ENCODE measurements at places on chromosomes 3 and 15.

GRCh38 chr15:70766597-70766996, 3.2 kb upstream of the UACA start:
- DNase-seq = no peak

DNA sequence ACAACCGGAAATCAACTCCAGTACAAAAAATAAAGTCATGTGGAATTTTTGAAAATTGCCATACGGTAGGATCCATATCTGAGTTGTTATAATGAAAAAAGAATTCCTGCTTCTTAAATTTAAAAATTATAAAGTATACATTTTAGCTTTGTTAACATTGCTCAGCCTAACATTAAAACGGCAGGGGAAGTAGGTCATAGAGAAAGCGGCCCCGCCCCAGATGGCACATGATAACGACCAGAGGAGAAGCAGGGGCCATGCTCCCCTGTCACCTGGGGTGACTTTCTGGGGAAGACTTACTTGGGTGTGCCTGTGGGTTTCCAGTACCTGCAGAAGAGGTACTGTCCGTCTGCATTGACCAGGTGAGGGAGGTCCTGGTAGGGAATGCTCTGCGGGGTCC, 921 bp downstream of the MGLL start:
- no peak for DNase-seq

DNA sequence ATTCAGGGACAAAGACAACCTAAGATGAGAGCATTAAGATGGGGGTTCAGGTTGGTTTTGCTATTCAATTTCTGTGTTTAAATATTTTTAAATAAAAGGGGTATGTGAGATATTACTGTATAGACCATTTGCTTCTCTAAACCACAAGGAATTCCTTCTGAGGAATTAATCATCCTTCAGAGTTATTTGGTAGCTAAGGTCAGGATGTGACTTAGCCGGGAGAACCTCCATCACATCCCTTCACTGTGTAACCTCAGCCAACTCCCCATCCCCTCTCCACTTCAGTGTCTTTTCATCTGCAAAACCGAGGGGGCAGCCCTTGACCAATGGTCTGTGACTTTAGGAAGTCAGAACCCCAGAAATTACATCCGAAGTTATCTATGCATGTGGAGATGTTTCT, 48.7 kb upstream of the SKOR1 start:
- no peak for DNase-seq

DNA sequence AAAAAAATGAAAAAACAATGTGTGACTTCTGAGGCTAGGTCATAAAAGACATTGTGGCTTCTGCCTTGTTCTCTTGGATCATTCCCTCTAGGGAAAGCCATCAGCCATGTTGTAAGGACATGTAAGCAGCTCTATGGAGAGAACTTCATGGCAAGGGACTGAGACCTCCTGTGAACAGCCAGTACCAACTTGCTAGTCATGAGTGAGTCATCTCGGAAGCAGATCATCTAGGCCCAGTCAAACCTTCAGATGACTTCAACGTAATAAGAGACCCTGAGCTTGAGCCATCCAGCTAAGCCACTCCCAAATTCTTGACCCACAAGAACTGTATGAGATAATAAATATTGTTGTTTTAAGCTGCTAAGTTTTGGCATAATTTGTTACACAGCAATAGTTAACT, 4.9 kb downstream of the MON1A start:
- DNase-seq = peak; percentile 81

DNA sequence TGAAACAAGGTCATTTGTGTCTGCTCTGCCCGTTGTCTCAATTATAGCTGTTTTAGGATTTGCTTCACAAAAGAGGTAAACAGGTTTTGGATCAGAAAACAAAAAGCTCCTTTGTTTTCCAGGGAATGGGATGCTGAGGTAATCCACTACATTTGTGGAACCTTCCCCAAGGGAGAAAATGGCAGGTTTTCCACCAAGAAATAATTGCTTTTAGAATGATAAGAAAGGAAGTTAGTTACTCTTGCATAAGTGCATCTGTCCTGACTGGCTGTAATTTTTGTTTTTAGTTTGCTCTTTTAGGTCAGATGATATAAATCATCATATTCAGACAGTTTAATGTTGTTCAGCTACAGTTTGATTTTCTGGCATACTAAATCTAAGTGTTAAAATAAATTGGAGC, 198.5 kb upstream of the COL8A1 start:
- DNase-seq = no peak

DNA sequence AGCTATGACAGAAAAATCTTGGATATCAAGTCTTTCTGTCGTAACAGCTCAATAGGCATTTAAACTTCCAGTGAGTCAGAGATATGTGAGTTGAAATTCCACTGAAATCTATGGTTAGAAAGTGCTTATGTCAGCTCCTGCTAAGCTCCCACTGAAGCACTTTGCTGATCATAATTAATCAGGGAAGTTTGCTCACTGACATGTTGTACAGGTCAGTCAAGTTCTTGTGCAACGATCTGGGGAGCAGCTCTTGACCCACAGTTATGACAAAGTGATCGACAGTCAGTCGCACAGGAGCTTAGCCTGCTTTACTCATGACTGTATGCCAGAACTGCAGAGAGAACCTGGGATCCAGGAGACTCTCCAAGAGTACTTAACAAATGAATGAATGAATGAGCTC, 453.5 kb downstream of the SOX2 start:
- peak; percentile 19 for DNase-seq

GRCh38 chr15:40274350-40275274, 8.3 kb downstream of the ANKRD63 start:
- peak; percentile 80 for DNase-seq

GRCh38 chr3:30770387-30770786, 124.1 kb downstream of the GADL1 start:
- DNase-seq = peak; percentile 86

- no peak for DNase-seq
These were observed 88.7 kb upstream of the CDAN1 start for GRCh38 chr15:42825599-42825998.

DNA sequence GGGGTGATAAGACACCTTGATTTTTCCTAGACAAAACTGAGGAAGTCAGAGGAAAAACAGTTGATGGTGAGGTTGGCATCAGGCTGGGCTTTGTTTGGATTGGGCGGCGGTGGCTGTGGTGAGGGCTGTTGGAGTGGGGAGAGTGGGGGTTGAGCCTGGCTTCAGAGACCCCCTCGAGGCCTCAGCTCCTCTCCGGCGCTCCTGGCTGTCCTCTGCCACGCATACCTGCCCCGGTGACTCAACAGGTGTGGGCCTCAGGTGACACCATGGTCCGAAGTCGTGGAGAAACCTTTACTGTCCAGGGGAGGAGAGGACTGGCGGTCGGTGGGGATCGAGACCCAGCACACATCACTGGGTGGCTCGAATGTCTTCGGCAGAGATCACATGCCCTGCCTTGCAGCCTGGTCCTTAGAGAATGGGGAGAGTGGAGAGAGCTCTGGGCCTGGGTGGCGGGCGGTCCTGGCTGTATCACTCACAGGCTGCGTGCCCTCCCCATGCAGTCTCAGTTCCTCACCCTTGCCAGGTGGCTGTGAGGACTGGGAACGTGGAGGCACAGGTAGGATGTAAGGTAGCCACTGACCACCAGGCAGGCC, 2.6 kb downstream of the APBA2 start:
- no peak for DNase-seq

GRCh38 chr15:48682942-48683651, 37.6 kb upstream of the FBN1 start:
- peak; percentile 33 for DNase-seq

GRCh38 chr3:45807681-45808540, 11.6 kb upstream of the SLC6A20 start:
- DNase-seq = no peak

GRCh38 chr3:105406268-105406667, 39.6 kb downstream of the ALCAM start:
- no peak for DNase-seq

- DNase-seq = peak; percentile 12
These were observed 88.2 kb downstream of the FAIM start for GRCh38 chr3:138696666-138697370.

- no peak for DNase-seq
These were observed 8.3 kb downstream of the TADA3 start for GRCh38 chr3:9783954-9784353.

- DNase-seq = no peak
These were observed 11.4 kb downstream of the SYN2 start for GRCh38 chr3:12015627-12016026.

GRCh38 chr15:95075792-95076677, 844.7 kb downstream of the MCTP2 start:
- peak; percentile 14 for DNase-seq

DNA sequence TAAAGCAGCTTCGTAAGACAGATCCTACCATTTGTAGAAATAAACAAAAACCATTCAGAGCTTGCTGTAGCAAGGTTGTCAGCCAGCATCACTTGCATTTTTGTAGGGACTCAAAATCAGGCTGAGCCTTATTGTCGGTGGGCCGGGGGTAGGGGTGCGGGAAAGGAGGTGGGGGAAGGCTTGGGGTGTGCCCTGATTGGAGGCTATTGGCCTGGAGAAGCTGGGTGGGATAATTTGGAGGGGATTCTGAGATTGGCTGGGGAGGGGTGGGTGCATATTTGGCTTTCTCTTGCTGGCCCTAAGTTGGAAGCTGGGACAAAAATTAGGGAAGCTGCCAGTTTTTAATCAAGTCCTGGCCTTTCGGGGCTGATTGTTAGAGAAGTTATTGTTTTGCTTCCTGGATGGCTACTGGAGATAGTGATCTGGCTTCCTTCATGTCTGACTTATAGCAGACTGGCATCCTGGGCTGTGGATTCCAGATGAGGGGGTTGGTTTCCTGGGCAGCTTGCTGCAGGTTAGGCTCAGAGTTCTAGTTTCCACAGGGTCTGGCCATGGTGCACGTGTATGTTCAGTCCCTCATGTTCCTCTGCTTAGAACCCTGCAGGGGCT, 22.8 kb downstream of the STOML1 start:
- DNase-seq = no peak

- no peak for DNase-seq
These were observed 26.5 kb upstream of the TIMP4 start for GRCh38 chr3:12185172-12185710.

DNA sequence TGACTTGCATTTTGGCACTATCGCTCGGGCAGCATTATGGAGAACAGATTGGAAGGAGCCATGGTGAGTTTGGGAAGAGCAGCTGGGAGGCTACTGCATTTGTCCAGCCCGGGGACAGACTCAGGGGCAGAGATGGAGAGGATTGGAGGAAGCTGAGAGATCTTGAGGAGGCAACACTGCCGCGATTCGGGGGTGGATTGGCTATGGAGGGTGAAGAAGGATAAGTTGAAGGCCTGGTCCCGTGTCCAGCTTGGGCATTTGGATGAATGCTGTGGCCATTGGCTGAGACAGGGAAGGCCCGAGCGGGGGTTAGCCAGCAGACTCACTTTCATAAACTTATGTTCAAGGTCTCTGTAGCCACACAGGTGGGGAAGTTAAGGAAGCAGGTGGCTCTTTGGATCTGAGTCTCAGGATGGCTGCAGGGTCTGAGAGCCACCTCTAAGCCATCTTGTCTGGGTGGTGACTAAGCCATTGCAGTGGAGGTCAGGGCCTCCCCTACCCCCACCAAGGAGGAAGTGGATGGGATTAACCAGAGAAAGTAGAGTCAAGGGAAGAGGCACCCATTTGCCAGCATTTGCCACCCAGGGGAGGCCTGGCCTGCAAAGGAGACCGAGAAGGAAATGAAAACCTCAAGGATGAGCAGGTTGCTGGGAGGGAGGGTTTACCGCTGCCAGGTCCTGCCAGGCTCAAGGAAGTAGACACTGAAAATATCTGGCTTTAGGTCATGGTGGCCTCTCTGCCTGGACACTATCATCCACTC, 144.0 kb upstream of the TLE3 start:
- no peak for DNase-seq

DNA sequence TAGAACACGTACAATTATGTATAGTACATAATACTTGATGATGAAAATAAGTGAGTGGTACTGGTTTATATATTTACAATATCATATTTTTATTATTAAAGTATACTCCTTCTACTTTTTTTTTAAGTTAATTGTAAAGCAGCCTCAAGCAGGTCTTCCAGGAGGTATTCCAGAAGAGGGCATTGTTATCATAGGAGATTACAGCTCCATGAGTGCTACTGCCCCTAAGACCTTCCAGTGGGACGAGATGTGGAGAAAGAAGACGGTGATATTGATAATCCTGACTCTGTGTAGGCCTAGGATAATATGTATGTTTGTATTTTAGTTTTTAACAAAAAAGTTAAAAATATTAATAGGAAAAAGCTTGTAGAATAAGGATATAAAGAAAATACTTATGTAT, 40.3 kb upstream of the SCN5A start:
- DNase-seq = no peak

GRCh38 chr15:66831801-66832390, 129.9 kb downstream of the SMAD6 start:
- DNase-seq = no peak

DNA sequence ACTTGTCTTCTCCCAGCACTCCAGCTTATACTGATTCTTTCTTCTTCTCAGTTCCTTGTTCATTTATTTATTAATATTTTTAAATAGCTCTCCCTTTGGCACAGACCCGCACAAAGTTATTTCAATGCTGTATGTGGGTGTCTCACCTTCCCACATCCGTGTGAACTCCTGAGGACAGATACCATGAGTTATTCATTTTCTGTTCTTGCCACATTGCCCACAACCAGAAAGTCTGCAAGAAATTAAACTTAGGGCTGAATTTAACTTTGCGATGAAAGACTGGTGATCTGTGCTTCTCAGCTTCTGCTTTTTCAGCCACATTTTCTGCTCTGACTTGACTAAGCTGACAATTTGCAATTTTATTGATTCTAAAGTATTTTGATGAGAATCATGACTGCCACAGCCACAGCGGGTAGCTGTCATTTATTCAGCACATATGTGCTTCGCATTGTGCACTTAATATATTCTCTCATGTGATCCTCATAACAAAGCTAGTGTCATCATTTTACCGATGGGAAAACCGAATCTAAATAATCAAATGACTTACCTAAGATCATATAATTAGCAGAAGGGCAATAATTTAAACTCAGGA, 569.8 kb downstream of the EDEM1 start:
- DNase-seq = no peak

DNA sequence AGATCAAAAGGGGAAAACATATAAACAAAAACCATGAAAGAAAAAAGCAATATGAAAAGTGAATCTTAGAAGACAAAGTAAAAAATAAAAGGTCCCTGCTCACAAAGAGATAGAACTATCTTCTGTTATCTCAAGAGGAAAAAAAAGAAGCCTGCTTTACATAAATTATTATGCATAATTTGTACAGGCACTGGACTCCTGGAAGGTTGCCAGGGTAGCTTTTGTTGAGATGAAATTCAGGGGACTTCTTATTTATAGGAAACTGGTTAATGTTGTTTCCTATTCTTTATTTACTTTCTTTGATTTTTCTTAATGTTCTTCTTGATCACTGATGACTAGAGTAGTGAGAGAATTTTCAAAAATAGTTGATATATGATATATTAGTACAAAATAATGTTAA, 66.9 kb downstream of the PPM1L start:
- no peak for DNase-seq

GRCh38 chr3:161274691-161275298, 53.7 kb downstream of the NMD3 start:
- peak; percentile 60 for DNase-seq

- no peak for DNase-seq
These were observed 15.4 kb downstream of the C15orf62 start for GRCh38 chr15:40785164-40785563.

DNA sequence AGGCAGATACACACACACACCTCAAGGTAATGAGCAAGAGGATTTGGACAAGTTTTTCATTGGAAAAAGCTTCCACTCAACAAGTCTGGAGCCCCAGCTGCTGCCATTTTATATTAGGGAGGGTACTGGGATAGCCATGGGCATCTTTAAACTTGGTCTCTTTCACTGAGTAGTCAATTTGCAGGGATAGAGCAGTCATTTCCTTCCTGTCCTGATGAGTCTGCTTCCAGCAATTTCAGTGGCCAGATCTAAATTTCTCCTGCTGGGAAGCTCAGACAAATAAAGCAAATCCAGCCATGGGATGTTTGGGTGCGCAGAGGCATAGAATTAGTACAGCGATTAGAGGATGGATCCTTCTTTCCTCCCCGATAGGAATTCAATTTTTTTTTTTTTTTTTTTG, 874 bp upstream of the ERC2 start:
- DNase-seq = peak; percentile 12

All from astrocyte of the spinal cord (primary cell).